Posterior vena cava (tissue), 2 donors: ENCODE measurements at places on chromosomes 3 and 15.

- DNase-seq = peak; percentile 93
These were observed 116.0 kb downstream of the XXYLT1 start for GRCh38 chr3:195154793-195155535.

DNA sequence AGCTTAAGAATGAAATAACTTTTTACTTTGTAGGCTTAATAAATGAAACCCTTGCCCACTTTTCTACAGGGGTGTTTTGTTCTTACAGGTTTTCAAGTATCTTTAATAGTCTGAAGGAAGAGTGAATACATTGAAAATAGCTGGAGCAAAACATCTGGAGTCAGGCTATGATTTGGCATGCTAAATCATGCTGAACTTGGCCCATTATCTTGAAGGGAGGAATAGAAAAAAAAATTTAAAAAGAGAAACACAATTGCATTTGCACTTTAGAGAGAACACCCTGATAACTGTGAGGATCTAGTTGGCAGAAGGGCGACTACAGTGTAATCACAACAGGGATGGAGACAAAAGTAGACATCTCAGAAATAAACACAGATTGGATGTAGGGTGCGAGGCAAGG lies 1.8 kb upstream of the IQGAP1 start:
- no peak for DNase-seq

DNA sequence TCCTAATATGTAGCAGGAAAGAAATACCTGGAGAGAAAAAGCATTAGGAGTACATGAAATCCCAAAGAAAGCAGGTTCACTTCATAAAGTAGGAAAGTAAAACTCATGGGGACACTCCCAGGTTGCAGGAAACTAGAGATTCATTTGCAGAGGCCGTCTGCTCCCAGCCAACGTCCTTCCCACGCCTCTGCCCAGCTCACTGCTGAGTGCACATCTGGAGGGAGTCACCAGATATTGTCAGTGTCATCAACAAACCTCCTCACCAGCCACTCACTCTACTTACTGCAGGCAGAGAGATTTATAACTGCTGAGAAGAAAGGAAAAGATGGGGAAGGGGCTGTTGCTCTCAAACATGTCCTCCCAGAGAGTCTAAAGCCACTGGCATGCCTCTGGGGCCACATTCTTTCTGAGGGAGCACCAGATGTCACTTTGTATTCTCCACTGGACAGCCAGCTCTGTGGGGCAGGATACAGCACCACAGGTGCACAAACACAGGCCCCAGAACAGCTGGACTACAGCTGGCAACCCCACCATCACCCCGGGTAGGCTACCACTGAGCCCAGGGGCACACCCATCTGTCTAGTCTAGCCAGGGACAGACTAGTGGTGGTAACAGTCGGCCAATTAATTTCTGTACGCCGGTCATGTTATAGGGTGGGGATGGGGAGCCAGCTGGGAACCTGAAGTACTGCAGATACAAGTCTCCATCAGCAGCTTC lies 64.5 kb downstream of the NPTN start:
- no peak for DNase-seq

GRCh38 chr15:70016511-70016994 lies 81.2 kb downstream of the TLE3 start:
- peak; percentile 12 for DNase-seq

GRCh38 chr15:42732095-42732827 lies 4.7 kb downstream of the CDAN1 start:
- no peak for DNase-seq

DNA sequence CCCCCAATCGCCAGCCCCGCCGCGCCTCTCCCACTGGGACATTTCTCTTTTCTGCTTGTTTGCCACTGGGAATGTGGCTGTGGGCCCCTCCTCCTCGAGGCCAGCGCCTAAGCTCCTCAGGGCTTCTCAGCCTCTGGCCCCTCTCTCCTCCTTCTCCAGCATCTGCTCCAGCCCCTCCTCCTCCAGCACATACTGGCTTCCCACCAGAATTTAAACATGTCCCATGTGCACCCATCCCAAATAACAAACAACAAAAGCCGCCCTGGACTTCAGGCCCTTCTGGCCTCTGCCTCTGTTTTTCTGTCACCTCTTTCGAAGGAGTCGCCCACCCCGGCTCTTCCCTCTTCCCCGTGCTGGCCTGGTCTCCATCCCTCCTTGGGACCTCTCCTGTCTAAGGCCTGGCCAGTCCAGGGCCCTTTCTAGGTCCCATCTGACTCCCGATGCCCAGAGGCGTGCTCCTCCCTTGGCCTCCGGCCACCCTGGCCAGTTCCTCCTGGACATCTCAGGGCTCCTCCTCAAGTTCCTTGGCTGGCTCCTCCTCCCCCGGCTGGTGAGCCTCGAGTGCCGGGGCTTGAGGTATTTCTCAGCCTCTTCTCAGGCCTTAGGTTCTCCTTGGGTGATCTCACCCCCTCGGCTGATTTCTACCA lies 94.6 kb upstream of the SLC6A6 start:
- peak; percentile 73 for DNase-seq

GRCh38 chr3:56321892-56322291 lies 146.4 kb downstream of the ERC2 start:
- DNase-seq = no peak
